ENCODE measurements at places on chromosomes 16 and 17.

GRCh38 chr17:43897831-43898230 lies 9.5 kb downstream of the MPP2 start:
- no peak for DNase-seq

DNA sequence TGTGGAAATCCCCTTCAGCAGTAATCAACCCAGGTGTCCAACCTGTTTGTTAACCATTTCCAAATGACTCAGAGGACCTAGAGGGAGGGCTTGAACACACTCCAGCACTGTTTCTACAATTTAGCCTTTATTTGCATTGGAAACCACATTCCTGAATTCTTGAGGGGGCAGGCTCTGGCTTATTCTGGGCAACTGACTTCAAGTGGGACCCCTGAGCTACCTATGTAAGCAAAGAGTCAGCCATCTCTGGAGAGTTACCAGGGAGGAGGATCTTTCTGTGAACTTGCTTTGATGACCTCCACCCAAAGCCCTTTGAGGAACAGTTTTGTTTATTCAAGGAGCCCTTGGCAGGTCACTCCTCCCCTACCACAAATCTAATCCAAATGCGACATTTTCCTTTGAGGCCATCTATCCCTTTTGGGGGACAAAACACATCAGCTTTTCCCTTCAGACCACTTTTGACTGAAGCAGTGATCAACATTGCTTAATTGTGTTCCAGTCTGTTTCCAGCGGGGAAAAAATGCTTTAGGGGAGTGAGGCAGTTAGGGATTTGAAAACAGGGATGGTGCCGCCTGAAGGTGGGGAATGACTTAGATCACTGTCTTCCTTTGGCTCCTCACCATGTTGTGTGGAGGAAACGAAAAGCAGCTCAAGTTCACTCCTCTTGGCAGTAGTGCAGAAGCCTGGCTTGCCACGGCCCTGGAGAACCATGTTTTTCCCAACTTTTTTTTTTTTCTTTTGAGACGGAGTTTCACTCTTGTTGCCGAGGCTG lies 46.2 kb downstream of the TUBD1 start:
- DNase-seq = peak; percentile 73

DNA sequence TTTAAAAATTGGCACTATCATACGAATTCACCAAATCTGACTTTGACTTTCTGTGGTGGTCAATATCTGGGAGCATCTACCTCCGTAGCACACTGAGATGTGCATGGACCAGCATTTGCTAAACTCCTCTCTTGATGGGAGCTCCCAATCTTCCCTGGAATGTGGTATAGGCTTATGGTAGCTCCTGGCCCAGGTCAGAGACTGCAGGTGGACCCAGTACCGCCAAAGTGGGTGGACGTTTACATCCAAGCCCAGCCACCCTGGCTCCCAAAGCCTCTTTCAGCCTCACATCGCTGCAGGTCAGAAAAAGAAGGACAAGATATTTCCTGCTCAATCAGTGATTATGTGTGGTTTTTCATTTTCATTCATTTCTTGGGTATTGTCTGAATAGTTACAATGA lies 43.1 kb upstream of the NKD1 start:
- DNase-seq = no peak

DNA sequence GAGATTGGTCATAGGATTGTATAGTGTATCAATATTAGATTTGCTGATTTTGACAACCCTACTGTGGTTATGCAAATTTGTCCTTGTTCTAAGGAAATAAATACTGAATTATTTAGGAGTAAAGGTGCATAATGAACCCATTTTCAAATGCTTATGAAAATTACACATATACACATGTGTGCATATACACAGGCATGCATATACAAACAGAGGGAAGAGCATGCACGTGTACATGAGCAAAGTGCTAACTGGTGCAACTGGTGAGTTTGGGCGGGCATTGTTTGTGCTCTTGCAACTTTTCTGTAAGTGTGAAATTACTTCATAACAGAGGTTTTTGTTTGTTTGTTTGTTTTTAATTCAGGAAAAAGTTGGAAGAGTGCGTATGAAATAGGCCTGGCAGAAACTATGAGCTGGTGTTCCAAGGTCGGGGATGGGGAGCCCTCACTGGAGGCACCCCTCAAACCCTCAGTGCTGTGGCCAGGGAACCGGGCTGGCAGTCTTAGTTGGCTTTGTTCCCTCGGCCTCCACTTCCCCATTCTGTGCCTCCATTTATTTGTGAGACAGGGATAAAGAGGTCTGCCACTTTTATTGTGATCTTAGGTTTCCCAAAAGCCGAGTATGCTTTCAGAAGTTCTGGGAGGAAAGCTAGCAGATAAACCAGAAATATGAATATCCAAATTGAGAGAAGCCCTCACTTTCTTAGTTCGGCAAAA lies 5.8 kb downstream of the DEXI start:
- no peak for DNase-seq

- no peak for DNase-seq
These were observed 16.9 kb downstream of the TRIM25 start for GRCh38 chr17:56896968-56897359.

- DNase-seq = no peak
These were observed 45.4 kb downstream of the NKD1 start for GRCh38 chr16:50593410-50594150.

- no peak for DNase-seq
These were observed 31.9 kb upstream of the CRHR1 start for GRCh38 chr17:45752246-45752645.

- DNase-seq = no peak
These were observed 141.9 kb downstream of the TMEM132E start for GRCh38 chr17:34721326-34721725.

DNA sequence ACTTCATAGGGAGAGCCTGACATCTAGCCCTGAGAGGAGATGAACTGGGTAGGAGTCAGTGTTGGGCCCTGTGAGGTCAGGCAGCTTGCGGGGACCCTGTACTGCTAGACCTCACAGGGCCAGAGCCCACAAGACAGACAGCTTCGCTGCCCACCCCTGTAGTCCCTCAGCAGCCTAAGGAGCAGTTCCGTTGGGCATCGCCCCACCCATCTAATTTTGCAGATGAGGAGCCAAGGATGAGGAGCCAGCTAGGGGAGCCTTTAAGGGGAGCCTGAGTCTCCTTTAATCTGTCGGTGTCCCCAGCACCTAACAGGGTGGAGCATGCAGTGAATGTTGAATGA lies 755 bp upstream of the TUFM start:
- no peak for DNase-seq

DNA sequence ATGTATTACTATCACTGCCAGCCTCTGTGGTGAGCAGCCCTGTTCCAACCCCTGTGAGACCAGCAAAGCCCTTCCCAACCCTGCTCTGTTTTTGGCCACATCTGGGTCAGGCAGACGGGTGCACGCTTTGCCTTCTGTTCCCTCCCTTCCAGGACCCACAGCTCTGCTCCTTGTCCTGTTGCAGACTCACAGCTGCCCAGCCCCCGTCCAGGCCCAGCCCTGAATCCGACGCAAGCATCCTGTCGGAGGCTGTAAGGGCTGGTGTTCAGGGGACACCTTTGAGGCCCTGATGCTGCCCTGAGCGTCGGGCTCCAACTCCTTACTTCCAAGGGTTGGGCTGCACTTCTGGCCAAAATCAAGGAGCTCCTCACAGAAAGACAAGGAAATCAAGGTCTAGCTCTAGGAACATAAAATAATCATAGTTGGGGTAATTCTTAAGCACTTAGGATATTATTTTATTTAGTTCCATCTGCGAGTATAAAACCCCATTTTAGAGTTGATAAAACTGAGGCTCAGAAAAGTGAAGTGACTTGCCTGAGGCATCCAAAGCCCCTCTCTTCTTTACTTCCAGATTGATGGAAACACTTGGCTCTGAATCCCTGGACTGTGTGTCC lies 14.3 kb upstream of the SRCIN1 start:
- DNase-seq = no peak

DNA sequence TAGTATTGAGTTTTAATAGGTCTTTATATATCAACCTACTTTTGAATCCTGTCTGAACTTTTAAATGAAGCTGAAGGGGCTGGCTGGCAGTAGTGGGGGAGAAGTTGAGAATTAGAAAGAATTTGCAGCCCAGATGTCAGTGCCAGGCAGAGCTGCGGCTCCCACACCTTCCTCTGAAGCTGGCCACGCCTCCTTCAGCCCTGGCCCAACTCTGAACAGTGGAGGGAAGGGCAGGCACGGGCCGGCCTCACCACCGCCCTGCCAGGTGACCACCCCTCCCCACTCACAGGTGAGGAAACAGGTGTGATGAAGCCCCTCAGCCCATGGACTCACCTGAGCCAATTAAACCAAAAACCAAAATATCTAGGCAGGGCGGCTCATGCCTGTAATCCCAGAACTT lies 87.0 kb downstream of the MGAT5B start:
- no peak for DNase-seq

- DNase-seq = no peak
These were observed 505.8 kb upstream of the HSBP1 start for GRCh38 chr16:83301971-83302370.

GRCh38 chr16:48559462-48560211 lies 50.3 kb downstream of the N4BP1 start:
- peak; percentile 34 for DNase-seq

DNA sequence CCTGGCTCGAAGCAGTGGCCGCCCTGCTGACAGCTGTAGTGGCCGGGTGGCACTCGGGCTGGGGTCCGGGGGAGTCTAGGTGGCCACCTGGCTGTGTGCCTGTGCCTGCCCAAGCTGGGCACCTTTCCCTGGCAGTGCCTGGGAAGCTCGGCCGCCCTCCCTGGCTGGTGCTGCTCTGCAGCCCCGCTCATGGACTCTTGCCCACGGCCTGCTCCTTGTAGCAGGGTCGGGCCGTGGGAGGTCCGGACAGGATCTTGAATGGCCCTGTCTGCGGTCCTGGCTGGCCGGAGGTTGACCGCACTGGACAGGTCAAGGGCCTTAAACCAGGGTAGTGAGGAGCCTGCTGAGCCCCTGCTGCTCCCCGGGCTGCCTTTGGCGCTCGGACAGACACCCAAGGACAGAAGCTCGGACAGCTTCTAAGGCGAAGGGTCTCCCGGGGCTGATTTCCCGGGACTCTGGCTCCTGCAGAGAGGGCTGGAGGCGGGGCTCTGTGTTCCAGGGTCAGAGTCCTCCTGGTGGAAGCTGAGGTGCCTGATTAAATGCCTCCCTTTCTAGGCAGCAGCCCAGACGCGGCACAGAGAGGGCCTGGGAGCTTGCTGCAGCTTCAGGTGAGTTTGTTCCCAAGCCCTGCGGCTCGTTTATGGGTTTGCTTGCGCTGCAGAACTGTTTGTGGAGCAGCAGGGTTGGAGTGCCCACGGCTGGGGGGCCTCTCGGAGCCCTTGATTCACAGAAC lies 6.0 kb downstream of the CAPN15 start:
- no peak for DNase-seq

DNA sequence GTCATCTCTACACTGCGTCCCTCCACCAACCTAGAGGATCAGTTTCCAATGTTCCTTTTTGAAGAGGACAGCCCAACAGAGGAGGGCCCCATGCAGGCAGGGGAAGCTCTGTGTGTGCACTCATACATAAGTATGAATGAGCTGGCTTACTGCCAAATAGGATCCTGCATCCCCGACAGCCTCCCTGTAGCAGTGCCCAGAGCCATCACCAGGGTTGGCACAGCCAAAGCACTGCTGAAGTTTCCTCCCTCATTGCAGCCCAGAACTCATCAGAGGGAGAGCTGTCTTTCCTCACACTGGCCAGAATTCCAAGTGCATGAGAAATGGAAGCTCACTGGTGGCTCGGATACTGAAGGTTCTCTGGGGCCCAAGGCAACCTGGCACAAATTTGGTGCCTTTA lies 114.4 kb downstream of the ASIC2 start:
- DNase-seq = no peak

- no peak for DNase-seq
These were observed 169.3 kb downstream of the RBFOX3 start for GRCh38 chr17:79441356-79442160.

- no peak for DNase-seq
These were observed 122.3 kb upstream of the CIBAR2 start for GRCh38 chr16:85234310-85235204.

DNA sequence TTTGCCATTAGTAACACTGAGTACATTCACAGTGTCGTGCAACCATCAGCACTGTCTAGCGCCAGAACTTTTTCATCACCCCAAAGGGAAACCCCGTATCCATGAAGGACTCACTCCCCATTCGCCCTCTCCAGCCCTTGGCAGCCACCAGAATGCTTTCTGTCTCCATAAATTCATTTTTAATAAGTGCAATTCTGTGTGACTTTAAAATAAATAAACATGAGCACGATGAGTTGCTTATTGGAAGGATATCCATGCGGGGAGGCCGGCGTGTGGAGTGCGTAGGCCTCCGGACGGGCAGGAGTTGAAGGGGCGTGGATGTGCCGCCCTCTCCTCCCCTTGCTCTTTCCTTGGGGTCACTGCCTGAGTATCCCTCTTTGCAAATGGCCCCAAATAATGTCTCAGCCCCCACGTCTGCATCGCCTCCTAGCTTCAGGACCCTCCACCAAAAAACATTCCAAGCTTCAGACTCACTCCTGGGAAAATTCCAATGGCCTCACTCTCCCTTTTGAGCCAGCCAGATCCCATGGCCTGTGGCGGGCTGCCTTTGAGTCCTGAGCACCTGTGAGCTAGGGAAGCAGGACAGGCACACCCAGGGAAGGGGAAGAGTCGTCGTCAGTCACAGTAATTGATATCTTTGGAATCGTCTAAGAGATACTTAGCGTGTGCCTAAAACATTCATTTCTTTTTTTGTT lies 306.3 kb downstream of the SEC14L1 start:
- no peak for DNase-seq

- no peak for DNase-seq
These were observed 13.2 kb upstream of the COTL1 start for GRCh38 chr16:84631153-84631466.

DNA sequence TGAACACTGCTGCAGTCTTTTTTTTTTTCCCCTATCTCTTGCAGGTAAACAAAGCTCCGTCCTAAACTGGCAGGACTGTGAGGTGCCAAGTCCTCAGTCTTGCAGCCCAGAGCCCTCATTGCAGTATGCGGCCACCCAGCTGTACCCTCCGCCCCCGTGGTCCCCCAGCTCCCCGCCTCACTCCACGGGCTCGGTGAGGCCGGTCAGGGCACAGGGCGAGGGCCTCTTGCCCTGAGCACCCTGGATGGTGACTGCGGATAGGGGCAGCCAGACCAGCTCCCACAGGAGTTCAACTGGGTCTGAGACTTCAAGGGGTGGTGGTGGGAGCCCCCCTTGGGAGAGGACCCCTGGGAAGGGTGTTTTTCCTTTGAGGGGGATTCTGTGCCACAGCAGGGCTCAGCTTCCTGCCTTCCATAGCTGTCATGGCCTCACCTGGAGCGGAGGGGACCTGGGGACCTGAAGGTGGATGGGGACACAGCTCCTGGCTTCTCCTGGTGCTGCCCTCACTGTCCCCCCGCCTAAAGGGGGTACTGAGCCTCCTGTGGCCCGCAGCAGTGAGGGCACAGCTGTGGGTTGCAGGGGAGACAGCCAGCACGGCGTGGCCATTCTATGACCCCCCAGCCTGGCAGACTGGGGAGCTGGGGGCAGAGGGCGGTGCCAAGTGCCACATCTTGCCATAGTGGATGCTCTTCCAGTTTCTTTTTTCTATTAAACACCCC lies 13.8 kb downstream of the IL34 start:
- DNase-seq = no peak

- no peak for DNase-seq
These were observed 63.0 kb upstream of the CES5A start for GRCh38 chr16:55938126-55938525.
